ENCODE measurements at places on chromosomes 7 and 10.
A peak's percentile ranks its signal among the peaks of the same experiment; 100 is the strongest.

DNA sequence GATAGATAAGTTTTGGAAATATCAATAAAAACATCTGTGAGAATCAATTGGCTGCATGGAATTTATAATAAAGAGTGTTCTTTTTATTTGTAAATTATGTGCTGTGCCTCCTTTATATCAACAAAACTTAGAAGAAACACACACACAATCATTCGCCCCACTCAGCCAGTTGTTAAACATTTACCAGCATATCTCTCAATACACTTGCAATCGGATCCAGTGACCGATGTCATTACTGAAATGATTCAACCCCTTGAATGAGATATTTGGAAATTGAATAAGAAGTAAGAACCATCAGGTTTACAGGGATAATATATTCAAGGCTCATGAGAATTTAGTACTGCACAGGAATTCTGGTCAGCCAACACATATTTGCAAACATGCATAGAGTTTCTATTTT lies 35.6 kb downstream of the TAF3 start:
- DNase-seq: no peak
- H3K27me3 ChIP-seq: no peaks in the 10 kb centered on the region
- no peak overlapping the region for H3K27ac ChIP-seq
- peaks cover 27% of the 10 kb centered on the region for H3K4me1 ChIP-seq
- peaks cover 24% of the 10 kb centered on the region for H3K36me3 ChIP-seq

- H3K4me1 ChIP-seq: peaks cover 10% of the 10 kb centered on the region
- H3K4me3 ChIP-seq: peak overlapping the region; percentile 68
- H3K27me3 ChIP-seq: peaks cover 37% of the 10 kb centered on the region
- no peaks in the 10 kb centered on the region for H3K36me3 ChIP-seq
- H3K27ac ChIP-seq: no peak overlapping the region
- no peak for DNase-seq
Measured at GRCh38 chr10:89207801-89208551, 859 bp upstream of the CH25H start.

DNA sequence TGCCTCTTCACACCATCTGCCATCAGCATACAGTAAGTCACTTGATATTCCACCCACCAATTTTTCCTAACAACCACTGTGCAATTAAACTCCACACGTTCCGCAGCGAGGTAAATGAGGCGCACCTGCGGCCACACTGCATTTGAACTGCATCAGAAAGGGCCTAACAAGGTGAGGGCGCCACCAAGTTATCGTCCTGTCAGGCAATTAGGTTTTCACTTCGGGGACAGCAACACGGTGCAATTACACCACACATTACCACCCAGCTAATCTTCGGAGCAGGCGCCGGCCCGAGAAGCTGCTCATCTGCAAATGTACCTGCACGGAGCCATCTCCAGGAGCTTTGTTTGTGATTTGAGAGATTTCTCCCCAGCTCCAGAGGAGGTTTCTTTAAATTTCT lies 84.4 kb downstream of the EBF3 start:
- H3K27ac ChIP-seq: no peak overlapping the region
- no peaks in the 10 kb centered on the region for H3K27me3 ChIP-seq
- DNase-seq: no peak
- no peaks in the 10 kb centered on the region for H3K4me1 ChIP-seq

DNA sequence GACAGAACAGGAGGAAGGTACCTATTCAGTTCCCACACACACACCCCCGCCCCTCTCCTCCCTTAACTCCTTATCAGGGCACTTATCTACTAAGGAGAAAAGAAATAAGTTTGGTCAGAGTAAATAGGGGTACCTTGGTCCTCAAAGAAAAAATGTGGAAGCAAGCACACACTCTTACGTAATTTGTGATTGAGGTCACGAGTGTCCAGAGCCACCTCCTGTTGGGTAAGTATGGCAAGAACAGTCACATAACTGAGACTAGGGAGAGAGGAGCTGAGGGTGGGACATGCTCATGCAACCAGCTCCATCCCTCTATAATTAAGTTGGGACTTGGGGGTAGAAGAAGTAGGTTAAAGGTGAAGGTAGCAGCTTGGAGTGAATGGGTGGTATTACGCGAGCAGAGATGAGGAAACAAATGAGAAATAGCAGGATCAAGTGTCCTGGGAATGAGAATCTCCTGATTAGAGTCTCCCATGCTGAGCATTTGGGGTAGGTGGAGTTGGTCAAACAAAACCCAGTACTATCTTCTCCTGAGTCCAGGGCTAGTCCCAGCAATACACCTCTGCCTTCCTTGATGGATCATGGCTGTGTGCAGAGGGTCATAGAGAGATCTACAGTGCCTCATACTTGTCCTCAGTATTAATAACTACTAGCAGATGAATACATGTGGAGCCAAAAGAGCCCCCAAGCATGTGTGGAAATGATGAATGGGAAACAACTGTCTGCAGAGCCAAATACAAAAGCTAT lies 77.1 kb downstream of the GSAP start:
- H3K4me1 ChIP-seq: peaks cover 48% of the 10 kb centered on the region
- no peak overlapping the region for H3K4me3 ChIP-seq
- H3K27ac ChIP-seq: peak overlapping the region; percentile 7
- no peak for DNase-seq
- H3K27me3 ChIP-seq: no peaks in the 10 kb centered on the region

- H3K4me3 ChIP-seq: no peak overlapping the region
- H3K27me3 ChIP-seq: peaks cover 4% of the 10 kb centered on the region
- H3K4me1 ChIP-seq: no peaks in the 10 kb centered on the region
- H3K36me3 ChIP-seq: no peaks in the 10 kb centered on the region
- no peak overlapping the region for H3K27ac ChIP-seq
Measured at GRCh38 chr7:45606050-45606449, 31.9 kb downstream of the ADCY1 start.

- H3K4me1 ChIP-seq: no peaks in the 10 kb centered on the region
- peaks cover 8% of the 10 kb centered on the region for H3K36me3 ChIP-seq
- H3K27ac ChIP-seq: no peak overlapping the region
- no peaks in the 10 kb centered on the region for H3K27me3 ChIP-seq
Measured at GRCh38 chr7:152914014-152914844, 154.7 kb downstream of the ACTR3B start.

DNA sequence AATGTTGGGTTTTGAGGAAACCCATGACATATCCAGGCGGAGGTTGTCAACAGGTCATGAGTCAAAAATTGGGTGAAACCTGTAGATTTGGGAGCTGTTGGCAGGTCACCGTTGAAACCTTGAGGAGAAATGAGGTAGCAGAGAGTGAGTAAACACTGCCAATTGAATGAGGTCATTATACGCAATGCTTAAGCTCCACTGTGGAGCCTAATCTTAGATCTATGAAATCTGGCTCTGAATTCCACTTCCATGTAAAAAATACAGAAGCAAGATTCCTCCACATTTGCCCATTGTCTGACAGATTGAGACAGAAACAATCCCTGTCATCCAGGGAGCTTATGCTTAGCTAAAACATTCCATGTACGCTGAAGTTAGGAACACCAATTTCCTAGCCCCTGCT lies 76.0 kb upstream of the IL6 start:
- no peak overlapping the region for H3K4me3 ChIP-seq
- DNase-seq: no peak
- peaks cover 3% of the 10 kb centered on the region for H3K27me3 ChIP-seq
- peaks cover 2% of the 10 kb centered on the region for H3K4me1 ChIP-seq
- H3K36me3 ChIP-seq: no peaks in the 10 kb centered on the region

GRCh38 chr10:121899727-121900126 lies 28.1 kb downstream of the ATE1 start:
- H3K27ac ChIP-seq: no peak overlapping the region
- no peaks in the 10 kb centered on the region for H3K4me1 ChIP-seq
- H3K4me3 ChIP-seq: no peak overlapping the region
- no peak for DNase-seq
- H3K27me3 ChIP-seq: no peaks in the 10 kb centered on the region

DNA sequence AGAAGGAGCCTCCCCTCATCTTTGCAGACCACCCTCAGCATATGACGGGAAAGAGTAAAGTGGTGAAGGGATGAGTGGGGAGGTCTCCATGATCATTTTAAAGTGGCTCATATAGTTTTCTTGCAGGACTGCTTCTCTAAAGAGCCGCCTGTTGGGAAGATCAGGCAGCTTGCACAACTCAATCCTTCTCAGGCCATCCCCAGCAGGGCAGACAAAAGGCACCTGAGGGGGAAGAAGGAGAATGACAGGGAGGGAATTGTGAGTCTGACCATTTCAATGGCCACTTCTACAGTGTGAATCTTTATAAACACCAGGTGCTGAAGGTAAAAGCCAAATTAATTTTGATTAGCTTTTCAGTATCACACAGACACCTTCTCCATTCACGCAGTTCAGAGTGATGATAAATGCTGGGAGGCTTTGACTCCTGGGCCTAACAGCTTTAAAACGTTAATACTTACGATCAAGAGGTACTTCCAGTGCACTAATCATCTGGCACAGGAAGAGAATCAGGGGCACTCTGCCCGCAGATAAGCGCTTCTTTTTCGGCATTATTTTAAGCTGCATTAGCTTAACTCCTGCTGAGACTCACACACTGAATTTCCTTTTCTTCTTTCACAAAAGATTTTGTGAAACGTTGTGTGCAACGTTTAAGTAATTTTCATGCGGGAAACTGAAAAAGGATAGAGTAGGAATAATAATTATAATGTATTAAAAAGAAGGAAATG lies 109.5 kb upstream of the LAMB4 start:
- no peaks in the 10 kb centered on the region for H3K27me3 ChIP-seq
- H3K27ac ChIP-seq: no peak overlapping the region
- peaks cover 32% of the 10 kb centered on the region for H3K36me3 ChIP-seq
- peaks cover 5% of the 10 kb centered on the region for H3K4me1 ChIP-seq
- DNase-seq: no peak
- H3K4me3 ChIP-seq: no peak overlapping the region

DNA sequence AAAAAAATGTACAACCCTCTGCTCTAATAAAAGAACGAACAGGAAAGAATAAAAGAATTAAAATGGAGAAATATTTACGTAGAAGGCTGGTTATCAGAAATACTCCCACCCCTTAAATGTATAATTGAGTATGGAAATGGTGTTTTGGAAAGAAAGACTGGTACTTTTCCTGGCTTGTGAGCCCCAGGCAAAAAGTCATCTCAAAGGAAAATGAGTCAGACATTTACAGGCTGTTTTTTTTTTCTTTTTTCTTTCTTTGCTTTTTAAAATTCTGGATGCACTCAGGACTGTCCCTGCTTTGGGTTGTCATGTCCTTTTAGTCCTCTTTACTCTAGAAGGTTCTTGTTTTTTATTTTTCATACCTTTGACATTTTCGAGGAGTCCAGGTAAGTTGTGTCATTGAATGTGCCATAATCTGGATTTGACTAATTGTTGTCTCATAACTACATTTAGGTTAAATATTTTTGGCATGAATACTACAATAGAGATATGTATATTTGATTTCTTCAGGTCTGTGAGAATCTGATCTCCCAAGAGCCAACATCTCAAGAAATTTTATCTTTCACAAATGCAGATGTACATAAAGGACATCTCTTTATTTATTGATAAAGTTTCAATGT lies 313.0 kb upstream of the GLI3 start:
- H3K27me3 ChIP-seq: no peaks in the 10 kb centered on the region
- no peak overlapping the region for H3K4me3 ChIP-seq

DNA sequence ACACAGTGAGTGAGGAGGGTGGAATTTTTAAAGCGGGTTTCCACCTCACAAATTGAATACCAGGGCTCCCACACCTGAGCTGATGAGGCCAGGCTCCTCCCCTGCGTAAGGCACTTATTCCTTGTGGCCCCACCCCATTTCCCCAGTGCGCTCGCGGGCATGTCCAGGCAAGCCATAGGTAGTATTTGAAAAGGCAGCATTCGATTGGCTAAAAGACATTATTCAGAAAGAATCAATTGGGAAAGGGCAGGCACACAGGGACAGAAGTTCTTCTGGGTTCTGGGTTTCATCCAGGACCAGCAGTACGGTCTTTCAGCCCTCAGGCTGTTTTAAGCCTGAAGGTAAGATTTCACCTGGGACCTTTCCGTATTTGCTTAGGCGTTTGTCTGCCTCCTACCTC lies 222.3 kb downstream of the BBS9 start:
- H3K4me1 ChIP-seq: no peaks in the 10 kb centered on the region
- no peaks in the 10 kb centered on the region for H3K27me3 ChIP-seq
- H3K36me3 ChIP-seq: peaks cover 5% of the 10 kb centered on the region
- no peak overlapping the region for H3K4me3 ChIP-seq
- no peak for DNase-seq
- no peak overlapping the region for H3K27ac ChIP-seq

GRCh38 chr7:150665896-150666295 lies 19.6 kb upstream of the GIMAP2 start:
- peak overlapping the region; percentile 66 for H3K4me3 ChIP-seq
- no peak for DNase-seq
- H3K36me3 ChIP-seq: peaks cover 6% of the 10 kb centered on the region
- H3K27ac ChIP-seq: peak overlapping the region; percentile 94
- no peaks in the 10 kb centered on the region for H3K27me3 ChIP-seq

- peaks cover 10% of the 10 kb centered on the region for H3K27me3 ChIP-seq
- no peak overlapping the region for H3K4me3 ChIP-seq
- H3K4me1 ChIP-seq: peaks cover 2% of the 10 kb centered on the region
- H3K36me3 ChIP-seq: no peaks in the 10 kb centered on the region
Measured at GRCh38 chr7:98398567-98399372, 2.1 kb downstream of the BAIAP2L1 start.

DNA sequence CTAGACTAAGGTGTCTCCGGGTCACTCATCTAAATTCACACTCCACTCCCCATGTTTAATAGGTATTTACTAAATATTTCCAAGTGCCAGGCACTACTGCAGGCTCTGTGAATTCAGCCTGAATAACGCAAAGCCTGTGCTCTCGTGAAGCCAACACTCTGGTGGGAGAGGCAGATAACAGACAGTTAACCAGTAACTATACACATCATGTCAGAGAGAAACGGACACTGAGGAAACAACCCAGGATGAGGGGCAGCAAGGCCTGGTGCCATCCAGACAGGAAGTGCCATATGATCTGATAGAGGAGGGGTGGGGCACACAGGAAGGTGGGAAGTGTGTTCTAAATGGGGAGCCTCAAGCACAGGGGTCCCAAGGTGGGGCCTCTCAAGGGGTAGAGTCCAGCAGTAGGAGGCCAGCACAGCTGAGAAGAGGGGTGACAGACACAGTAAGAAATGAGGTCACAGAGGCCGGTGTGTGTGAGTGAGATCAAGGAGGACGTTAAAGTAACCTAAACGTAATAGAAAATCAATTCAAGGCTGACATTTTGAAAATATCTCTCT lies 85.3 kb downstream of the LARP4B start:
- no peak overlapping the region for H3K4me3 ChIP-seq
- peaks cover 79% of the 10 kb centered on the region for H3K36me3 ChIP-seq
- H3K4me1 ChIP-seq: peaks cover 43% of the 10 kb centered on the region
- no peaks in the 10 kb centered on the region for H3K27me3 ChIP-seq

GRCh38 chr7:105894131-105894530 lies 17.7 kb upstream of the ATXN7L1 start:
- DNase-seq: no peak
- H3K4me1 ChIP-seq: peaks cover 14% of the 10 kb centered on the region
- H3K4me3 ChIP-seq: no peak overlapping the region
- no peaks in the 10 kb centered on the region for H3K27me3 ChIP-seq
- H3K36me3 ChIP-seq: peaks cover 2% of the 10 kb centered on the region
- H3K27ac ChIP-seq: no peak overlapping the region

GRCh38 chr7:138727336-138728099 lies 26.4 kb upstream of the SVOPL start:
- no peaks in the 10 kb centered on the region for H3K4me1 ChIP-seq
- no peaks in the 10 kb centered on the region for H3K36me3 ChIP-seq
- H3K27ac ChIP-seq: no peak overlapping the region
- no peak overlapping the region for H3K4me3 ChIP-seq

- no peaks in the 10 kb centered on the region for H3K27me3 ChIP-seq
- H3K4me1 ChIP-seq: peaks cover 31% of the 10 kb centered on the region
- no peak overlapping the region for H3K4me3 ChIP-seq
- H3K36me3 ChIP-seq: peaks cover 47% of the 10 kb centered on the region
- H3K27ac ChIP-seq: peak overlapping the region; percentile 50
Measured at GRCh38 chr10:32489901-32490300, 44.0 kb downstream of the CCDC7 start.

All from naive thymus-derived CD8-positive, alpha-beta T cell (primary cell).